ENCODE measurements at places on chromosomes 3 and 15.
A peak's percentile ranks its signal among the peaks of the same experiment; 100 is the strongest.

DNA sequence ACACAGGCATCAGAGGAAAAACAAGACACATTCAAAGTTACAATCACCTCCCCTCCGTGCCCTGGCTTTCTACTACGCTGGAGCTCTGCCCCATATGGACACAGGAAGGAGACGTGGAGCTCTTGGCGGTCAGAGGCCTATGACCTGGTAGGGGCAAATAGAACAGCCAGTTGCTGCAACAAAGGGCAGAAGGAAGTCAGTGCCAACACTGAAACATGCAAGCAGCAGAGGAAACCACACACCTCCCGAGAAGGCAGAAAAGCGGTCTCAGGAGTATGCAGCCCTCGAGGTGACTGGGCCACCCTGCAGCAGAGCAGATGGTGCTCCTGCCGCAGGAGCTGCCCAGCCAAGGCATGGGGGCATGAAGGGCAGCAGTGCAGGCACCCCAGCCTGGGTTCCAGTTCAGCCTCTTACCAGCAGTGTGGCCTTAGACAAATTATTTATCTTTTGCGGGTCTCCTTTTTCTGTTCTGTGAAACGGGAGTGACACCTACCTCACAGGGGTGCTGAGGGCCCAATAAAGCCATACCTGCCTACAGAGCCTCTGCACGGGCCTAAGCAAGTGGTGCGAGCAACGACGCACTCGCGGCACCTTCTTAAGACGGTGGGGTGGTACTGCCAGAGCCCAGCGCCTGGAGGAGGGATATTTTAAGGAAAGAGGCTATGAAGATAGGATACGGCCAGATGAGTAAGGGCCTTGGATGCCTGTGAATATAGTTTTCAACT lies 8.6 kb downstream of the ZXDC start:
- no peak for DNase-seq

DNA sequence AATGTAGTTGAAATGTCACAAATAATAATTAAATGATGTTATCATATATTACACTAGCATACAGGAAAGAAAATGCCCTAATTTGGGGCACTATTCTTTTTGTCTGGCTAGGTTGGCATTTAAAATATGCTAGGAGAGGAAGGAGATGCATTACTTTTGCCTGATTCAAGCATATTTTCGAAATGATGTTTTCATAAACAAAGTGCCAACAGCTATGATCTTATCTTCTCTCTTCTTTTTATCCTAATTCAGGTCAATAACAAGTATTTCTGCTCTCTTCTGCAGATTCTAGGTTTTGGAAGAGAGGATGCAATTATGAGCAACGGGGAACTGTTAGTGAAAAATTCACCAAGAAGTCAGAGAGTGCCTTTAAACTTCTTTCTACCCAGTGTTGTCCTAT lies 55.8 kb upstream of the NR2F2 start:
- no peak for DNase-seq

- DNase-seq: no peak
Observed at GRCh38 chr15:68617777-68618176, 39.0 kb downstream of the CORO2B start.

- DNase-seq: no peak
Observed at GRCh38 chr3:117010318-117010717, 300.7 kb downstream of the TUSC7 start.

GRCh38 chr3:151265866-151266265 lies 12.5 kb downstream of the P2RY14 start:
- peak; percentile 26 for DNase-seq

GRCh38 chr3:100503448-100503847 lies 11.0 kb downstream of the TMEM45A start:
- DNase-seq: no peak

- no peak for DNase-seq
Observed at GRCh38 chr3:22159004-22159695, 408.1 kb upstream of the ZNF385D start.

DNA sequence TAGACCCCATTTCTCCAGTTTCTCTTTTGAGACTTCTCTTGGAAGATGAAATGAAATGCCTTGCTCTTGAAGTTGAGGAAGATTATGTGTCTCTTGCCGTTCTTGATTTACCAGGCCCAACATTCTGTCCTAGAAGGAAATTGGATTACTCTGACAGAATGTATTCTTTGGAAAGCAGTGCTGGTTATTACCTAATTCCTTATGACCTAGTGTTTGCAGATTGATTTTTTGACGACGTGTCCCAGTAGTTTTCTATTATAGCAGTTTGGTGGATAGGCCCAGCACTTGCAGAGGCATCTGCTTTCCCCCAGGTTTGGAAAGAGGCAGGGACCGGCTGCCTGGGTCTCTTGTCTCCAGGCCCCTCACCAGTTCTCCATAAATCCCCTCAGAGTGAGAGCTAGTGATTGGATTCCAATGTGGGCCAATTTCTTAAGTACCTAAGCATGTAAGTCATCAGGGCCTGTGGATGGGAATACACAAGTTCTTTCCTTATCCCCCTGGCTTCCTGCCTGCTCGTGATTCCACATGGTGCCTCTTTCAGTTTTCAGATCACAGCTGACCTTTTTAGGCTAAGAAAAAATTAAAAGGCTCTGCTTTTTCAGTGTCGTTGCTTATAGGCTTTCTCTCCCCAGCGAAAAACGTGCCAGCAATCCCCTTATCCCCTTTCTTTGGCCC lies 50.2 kb downstream of the EPHB3 start:
- DNase-seq: no peak

GRCh38 chr15:97470417-97470816 lies 490.1 kb upstream of the ARRDC4 start:
- DNase-seq: no peak

DNA sequence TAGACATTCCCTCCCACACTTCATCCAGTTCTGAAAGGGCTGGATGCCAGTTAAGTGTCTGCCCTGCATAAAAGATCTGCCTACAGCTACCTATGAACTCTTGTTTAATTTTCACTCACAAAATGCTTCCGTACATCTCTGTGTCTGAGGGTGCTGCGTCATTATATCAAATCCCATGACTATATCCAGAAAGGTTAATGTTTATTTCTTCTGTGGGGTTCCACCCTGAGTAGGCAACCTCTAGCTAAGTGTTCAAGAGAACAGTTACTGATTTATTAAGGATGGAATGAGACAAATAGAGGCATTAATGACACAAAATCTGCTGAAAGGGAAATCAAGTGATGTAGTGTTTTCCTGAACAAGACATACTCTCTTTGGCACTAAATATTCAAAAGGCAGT lies 220.2 kb downstream of the MTHFS start:
- no peak for DNase-seq

GRCh38 chr3:185070491-185071286 lies 82.2 kb downstream of the C3orf70 start:
- no peak for DNase-seq

- DNase-seq: no peak
Observed at GRCh38 chr3:119494597-119494996, 3.8 kb upstream of the TIMMDC1 start.

DNA sequence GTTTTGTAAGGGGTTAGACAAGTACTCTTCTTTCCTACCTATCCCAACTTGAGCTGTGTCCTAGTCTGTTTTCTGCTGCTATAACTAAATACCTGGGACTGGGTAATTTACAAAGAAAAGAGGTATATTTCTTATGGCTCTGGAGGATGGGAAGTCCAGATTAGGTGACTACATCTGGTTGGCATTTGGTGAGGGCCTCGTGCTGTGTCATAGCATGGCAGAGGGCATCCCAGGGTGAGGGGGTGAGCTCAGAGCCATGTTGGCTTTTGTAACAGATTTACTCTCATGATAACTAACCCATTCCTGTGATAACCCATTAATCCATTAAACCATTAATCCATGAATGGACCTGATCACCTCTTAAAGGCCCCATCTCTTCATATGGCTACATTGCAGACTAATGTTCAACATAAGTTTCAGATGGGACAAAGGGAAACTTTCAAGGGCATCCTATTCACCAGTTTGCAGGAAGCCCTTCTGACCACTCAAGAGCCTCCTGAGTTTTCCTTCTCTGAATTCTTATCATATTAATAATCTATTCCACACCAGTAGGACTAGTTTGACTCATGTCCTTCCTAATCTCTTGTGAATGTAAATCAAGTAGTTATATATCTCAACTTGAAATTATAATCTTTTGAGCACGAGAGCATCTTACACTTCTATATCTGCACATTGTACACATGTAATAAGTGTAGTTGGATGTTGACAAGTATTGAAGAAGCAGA lies 185.7 kb upstream of the ZPLD1 start:
- DNase-seq: no peak

DNA sequence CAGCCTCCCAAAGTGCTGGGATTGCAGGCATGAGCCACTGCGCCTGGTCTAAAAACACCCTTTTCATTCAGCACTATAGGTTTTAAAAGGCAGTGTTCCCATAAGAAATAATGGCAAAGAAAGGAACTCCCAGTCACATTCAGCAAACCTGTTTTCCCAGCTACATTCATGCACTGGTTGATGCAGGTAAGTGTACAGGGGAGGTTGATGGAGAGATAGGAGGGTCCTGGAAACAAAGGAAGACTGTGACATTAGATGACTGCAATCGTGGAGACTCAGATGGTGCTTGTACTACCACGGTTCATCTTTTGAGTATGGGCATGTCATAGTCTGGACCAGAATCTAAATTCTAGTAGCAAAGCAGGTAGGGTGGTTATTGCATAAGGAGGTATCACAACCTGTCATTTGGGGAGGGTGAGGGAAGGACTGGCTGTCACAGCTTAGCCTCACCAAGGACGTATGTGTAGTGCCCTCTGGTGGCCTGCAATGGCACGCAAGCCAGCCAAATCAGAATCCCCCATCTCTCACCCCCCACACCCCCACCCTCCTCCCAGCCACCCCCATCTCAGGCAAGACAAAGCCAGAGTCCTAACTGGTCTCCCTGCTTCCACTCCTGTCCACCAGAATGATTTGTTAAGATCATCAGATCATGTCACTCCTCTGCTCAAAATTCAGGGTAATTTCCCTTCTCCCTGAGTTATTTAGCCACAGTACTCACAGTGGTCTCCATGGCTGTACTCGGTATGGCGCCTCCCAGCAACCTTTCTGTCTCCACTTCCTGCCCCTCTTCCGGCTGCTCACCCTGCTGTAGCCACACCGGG lies 28.8 kb upstream of the UBL7 start:
- DNase-seq: peak; percentile 84

GRCh38 chr15:66795851-66796250 lies 93.8 kb downstream of the SMAD6 start:
- no peak for DNase-seq

DNA sequence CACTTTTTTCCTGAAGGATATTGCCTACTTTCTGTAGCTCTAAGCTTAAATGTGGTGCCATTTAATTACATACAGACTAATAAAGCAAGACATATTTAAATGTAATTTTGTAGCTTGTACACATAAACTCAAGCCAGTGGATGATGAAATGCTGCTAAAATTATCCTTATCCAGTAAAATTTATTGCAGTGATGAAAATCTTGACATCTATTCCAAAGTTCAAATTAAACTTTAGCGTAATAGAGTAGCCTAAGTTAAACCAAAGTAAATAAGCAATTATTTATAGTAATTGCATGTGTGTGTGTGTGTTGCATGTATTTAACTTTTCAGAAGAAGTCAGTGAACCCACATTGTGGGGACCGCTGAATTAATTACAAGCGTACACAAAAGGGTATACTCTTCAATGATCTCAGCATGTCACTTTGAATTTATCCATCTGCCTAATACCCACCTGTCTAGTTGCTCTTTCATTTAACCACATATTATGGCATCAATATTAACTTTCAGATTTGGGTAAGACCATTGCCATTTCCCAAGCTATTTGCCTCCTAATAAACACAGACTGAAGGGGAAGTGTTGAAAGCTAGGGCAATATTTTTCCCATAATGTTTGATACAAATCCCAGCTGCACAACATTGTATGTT lies 85.0 kb downstream of the MECOM start:
- DNase-seq: no peak

GRCh38 chr15:98943601-98944151 lies 63.9 kb downstream of the PGPEP1L start:
- no peak for DNase-seq

GRCh38 chr3:82938821-82939328 lies 1177.4 kb upstream of the GBE1 start:
- DNase-seq: no peak

DNA sequence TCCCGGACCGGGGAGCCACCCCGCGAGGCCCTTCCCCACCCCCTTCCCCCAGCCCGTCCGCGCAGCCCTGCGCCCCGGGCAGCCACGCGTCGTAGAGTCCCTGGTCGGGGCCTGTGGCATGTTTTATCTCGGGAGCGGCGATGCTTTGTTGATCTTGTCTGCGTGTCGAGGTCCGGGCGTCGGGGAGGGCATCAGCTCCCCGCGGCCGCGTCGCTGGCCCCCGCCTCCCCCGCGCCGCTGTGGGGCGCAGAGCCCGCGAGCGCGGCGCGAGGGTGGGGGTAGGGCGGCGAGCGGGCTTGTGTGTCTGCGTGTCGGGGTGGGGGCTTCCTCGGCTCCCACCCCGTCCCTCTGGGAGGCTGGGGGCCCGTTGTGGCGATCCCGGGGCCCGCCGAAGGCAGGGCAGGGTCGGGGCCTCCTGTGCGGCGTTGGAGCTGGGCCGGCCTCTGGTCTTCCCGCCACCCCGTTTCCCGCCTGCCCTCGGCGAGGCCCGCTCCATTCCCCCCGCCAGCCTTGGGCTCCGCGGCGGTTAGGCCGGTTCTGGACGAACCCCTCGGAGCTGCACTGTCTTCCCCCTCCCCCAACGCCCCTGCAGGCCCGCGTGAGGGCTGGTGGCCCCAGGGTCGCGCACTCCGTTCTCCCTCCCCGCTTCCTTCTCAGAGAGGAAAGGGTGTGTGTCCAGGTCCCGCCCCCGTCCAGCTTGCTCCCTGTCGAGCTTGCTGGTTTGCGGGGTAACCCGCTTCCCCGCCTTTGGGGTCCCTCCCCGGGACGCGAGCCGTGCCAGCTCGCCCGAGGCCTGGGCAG lies 695 bp downstream of the GMPS start:
- DNase-seq: peak; percentile 59

GRCh38 chr3:51950899-51951298 lies 4.3 kb upstream of the GPR62 start:
- DNase-seq: no peak

DNA sequence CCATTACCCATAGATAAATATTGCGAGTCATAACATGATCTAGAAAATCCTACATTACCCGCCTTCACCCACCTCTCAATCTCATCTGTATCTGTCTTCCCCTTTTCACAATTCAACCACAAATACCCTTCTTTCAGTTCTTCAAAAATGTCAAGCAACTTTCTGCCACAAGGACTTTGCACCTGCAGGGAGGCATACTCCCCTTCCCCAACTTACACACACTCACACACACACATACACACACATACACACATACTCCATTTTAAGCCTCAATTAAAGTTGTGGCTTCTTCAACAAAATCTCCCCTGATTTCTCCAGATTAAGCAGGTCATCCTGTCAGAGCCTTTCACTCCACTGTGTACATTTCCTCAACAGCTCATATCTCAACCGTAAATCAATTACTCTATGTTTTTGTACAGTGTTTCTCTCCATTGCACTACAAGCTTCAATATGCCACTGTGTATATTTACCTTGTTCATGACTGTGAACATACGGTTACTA lies 33.1 kb upstream of the CCDC50 start:
- no peak for DNase-seq

DNA sequence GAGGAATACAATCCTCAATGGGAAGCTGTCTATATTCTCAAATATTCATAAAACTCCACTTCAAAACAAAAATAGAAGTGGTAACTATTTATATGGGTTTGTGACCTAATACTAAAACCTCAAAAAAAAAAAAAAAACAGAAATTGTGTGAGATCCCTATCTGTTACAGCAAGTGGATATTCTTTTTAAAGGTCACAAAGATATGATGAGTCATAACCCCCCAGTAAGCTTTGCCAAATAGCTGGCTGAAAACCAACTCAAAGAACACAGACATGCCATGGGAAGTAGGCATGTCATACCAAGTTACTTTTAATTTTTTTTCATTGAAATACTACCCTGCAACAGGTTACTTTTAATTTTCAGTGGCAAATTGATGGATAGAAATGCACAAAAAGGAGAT lies 62.5 kb downstream of the CBLB start:
- DNase-seq: peak; percentile 10

Measured in GM20000 (cell line).